T-helper 2 cell treated with Interferon-gamma antibody and Interleukin-4, amounts not matched to agents 5 μg/mL and 100 μg/mL, for 36 hours (primary cell): ENCODE measurements at places on chromosomes 7 and 10.

DNA sequence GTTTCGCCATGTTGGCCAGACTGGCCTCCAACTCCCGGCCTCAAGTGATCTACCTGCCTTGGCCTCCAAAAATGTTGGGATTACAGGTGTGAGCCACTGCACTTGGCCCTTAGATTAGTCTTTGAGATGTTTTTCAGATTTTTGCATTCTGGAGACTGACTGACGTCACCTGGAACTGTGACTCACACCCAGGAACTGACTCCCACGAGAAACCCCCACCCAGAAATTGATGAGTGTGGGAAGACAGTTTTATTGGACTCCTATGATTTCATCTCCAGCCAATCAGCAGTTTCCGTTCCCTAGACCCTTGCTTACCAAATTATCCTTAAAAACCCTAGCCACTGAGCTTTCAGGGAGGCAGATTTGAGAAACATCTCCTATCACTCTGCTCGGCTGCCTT, 867.3 kb downstream of the TYW1 start:
- H3K4me3 ChIP-seq: no peak overlapping the region
- no peaks in the 10 kb centered on the region for H3K27me3 ChIP-seq
- no peaks in the 10 kb centered on the region for H3K4me1 ChIP-seq
- no peaks in the 10 kb centered on the region for H3K36me3 ChIP-seq

DNA sequence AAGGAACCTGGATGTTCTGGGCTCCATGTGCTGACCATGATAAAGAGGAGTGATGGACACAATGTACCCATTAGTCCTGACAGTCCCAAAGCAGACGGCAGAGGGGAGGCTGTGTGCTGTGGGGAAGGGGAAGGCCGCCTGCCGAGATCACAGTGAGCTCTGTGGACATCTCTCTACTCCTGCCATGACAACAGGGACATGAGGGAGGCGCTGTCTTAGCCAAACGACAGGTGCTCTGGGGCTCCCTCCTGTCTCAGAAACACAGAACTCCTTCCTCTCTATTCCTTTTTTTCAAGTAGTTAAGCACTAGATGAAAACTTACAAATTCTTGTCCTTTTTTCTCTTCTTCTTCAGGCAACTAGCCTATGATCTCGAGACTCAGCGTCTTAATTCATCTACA, 113.1 kb downstream of the RNF32 start:
- no peaks in the 10 kb centered on the region for H3K27me3 ChIP-seq
- no peak overlapping the region for H3K4me3 ChIP-seq
- H3K4me1 ChIP-seq: peaks cover 18% of the 10 kb centered on the region
- peaks cover 40% of the 10 kb centered on the region for H3K36me3 ChIP-seq
- DNase-seq: no peak

DNA sequence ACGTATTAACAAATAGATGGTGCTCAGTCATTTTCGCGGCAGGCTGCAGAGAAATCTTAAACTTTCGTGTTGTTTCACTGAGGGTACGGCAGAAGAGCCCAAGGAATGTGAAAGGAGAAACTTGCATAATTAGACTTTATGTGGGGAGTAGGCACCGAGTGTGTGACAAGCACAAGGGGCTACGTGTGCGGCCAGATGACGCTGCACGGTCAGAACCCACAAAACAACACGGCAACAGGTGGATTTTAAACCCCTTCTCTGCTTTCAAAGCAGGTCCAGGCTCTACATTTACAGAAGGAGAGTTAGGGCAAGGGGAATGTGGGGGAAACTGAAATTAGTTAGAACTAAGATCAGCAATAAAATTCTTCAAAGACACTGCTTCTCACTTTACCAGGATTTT, 392 bp upstream of the UCN3 start:
- no peak overlapping the region for H3K4me3 ChIP-seq
- H3K36me3 ChIP-seq: no peaks in the 10 kb centered on the region
- H3K4me1 ChIP-seq: no peaks in the 10 kb centered on the region
- no peak overlapping the region for H3K27ac ChIP-seq
- no peak for DNase-seq

DNA sequence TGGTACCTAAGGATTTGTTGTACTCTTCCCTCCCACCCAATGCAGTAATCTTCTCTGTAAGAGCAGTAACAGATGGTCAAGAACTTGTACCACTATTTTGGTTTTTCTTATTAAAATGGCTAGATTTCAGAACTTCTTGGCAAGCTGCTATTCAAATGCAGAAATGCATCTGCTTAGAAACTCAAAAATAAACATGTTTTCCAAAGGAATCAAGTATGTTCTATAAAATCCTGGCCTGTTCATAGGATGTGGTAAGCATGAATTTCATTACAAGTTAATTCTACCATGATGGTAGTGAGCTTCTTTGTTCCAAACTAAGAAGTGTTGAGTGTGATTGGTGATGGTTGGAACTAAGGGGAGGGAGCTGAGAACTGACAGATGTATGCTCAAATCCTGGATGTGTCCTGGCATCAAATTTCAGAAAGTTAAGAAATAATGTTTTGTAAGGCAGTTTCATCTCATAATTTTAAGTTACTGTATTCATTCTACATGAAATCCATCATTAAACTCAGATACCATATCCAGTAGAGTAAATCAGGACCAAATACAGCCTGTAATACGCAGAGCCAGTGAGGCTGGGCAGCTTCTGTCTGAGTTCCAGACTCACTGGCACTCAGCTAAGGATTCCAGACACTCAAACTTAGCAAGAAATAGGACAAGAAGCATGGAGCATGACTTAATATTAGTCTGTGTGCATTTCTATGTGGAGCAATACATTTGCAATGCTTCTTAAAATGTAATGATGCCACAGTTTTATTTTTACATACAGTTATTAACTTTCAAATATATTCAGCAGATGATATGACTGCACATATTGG, 119.6 kb downstream of the TES start:
- peaks cover 12% of the 10 kb centered on the region for H3K27me3 ChIP-seq
- no peak for DNase-seq
- no peak overlapping the region for H3K27ac ChIP-seq
- H3K4me3 ChIP-seq: no peak overlapping the region
- no peaks in the 10 kb centered on the region for H3K36me3 ChIP-seq
- H3K4me1 ChIP-seq: no peaks in the 10 kb centered on the region

DNA sequence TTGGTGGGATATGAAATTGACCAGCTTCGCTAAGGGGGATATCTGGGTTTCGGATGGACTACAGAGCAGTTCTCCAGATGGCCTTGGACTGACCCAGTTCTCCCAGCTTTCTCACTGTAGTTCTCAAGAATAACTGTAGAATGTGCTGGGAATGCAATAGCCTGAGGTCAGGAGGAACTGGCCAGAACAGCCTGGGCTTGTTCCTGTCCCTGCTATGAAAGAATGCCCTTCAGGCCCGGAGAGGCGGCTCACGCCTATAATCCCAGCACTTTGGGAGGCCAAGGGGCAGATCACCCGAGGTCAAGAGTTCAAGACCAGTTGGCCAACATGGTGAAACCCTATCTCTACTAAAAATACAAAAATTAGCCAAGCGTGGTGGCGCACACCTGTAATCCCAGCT, 12.3 kb upstream of the TSPAN14 start:
- no peak overlapping the region for H3K27ac ChIP-seq
- H3K27me3 ChIP-seq: peaks cover 18% of the 10 kb centered on the region
- peaks cover 23% of the 10 kb centered on the region for H3K4me1 ChIP-seq
- H3K36me3 ChIP-seq: no peaks in the 10 kb centered on the region
- H3K4me3 ChIP-seq: no peak overlapping the region

- H3K36me3 ChIP-seq: no peaks in the 10 kb centered on the region
- H3K27me3 ChIP-seq: no peaks in the 10 kb centered on the region
- no peaks in the 10 kb centered on the region for H3K4me1 ChIP-seq
Measured at GRCh38 chr10:131269776-131270460, 41.6 kb downstream of the TCERG1L start.

DNA sequence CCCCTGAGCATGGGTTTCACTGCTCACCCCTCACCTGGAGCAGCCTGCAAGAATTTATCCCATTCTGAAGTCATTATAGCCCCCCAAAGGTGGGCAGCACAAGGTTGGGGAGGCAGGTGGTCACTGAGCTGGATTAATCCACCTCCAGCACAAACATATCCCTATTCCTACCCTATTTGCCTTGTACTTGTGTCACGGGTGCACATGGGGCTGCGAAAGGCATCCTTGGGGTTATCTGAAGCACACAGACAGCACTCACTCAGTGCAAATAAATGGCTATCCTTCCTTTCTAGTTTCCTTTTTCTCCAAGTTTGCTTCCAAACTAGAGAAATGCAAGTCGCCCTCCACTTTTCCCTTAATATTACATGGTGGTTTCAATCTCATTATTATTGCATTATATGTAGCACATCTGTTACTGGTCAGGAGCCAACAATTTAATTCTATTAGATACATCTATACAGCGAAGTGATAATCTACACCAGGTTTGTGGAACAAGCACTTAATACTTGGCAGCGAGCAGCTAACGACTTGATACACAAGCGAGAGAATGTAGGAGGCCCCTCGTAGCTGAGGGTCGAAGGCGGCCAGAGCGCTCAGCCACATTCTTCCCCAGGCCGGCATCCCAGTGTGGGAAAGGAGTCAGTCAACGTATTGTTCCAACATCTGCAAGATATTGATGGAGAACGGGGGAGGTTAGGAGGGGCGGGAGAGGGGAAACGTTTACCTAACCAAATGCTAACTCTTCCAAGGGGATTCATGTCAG, 121.3 kb upstream of the HABP2 start:
- DNase-seq: no peak
- no peaks in the 10 kb centered on the region for H3K4me1 ChIP-seq
- H3K27ac ChIP-seq: no peak overlapping the region
- H3K27me3 ChIP-seq: no peaks in the 10 kb centered on the region
- no peak overlapping the region for H3K4me3 ChIP-seq

DNA sequence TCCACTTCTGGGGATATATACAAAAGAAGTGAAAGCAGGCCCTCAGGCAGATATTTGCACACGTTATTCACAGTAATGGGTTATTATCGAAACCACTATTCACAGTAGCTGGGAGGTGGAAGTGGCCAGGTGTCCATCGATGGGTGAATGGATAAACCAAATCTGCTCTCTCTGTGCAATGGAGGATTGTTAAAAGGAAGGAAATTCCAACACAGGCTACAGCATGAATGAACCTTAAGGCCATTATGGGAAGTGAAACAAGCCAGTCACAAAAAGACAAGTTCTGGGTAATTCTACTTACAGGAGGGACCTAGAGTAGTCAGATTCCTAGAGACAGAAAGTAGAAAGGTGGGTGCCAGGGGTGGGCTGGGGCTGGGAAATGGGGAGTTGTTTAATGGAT, 48.5 kb upstream of the BHLHA15 start:
- H3K4me3 ChIP-seq: no peak overlapping the region
- no peaks in the 10 kb centered on the region for H3K4me1 ChIP-seq
- H3K27ac ChIP-seq: no peak overlapping the region
- DNase-seq: no peak
- H3K36me3 ChIP-seq: peaks cover 4% of the 10 kb centered on the region

- no peak for DNase-seq
- no peaks in the 10 kb centered on the region for H3K4me1 ChIP-seq
- no peak overlapping the region for H3K27ac ChIP-seq
- H3K4me3 ChIP-seq: no peak overlapping the region
- H3K36me3 ChIP-seq: no peaks in the 10 kb centered on the region
Measured at GRCh38 chr7:11593322-11593721, 238.7 kb downstream of the THSD7A start.

DNA sequence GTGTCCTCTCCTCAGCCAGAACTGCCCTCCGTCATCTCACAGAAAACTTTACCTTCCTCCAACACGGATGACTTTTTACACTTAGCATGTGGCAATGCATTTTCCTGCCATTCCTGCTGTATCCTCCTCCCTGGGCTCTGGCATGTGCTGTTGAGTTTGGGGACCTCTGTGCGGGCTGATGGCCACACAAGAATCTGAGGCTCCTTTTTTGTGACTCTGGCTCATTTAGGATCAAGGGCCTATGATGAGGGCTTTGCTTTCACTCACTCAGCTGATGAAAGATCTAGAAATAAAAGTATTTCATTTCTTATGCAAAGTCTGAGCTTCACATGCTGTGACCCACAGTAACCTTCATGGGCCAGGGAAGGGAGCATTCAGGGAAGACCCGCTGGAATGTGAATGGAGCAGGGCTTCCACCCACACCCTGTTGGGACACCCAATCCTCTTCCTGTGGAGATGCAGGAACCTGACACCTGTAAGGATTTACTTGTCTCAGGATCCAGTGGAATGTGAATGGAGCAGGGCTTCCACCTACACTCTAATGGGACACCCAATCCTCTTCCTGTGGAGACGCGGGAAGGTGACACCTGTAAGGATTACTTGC, 500.3 kb upstream of the MKI67 start:
- H3K27me3 ChIP-seq: no peaks in the 10 kb centered on the region
- no peaks in the 10 kb centered on the region for H3K36me3 ChIP-seq
- DNase-seq: no peak
- H3K4me3 ChIP-seq: no peak overlapping the region
- H3K27ac ChIP-seq: no peak overlapping the region

DNA sequence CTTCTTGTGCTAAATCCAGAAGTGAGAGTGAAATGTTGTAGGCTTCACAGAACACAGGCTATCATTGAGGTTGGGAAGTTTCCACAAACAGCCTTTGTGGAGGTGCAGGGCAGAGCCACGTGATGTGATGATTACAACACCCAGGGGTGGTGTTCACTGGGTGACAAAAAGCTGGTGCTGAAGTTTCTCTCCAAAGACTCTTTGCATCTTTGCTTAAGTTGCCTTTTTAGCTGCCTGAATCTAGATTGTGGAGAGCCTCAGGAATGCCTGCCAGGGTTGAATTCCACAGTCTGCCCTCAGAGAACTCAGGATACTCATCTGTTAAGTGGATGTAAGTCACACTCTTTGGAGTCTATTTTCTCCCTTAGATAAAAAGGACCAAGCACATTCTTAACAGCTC, 56.3 kb downstream of the PLXNA4 start:
- no peaks in the 10 kb centered on the region for H3K36me3 ChIP-seq
- peaks cover 6% of the 10 kb centered on the region for H3K27me3 ChIP-seq
- no peak overlapping the region for H3K27ac ChIP-seq

GRCh38 chr7:66257481-66257880, 52.3 kb downstream of the TPST1 start:
- no peak overlapping the region for H3K4me3 ChIP-seq
- H3K4me1 ChIP-seq: no peaks in the 10 kb centered on the region
- H3K27ac ChIP-seq: no peak overlapping the region
- DNase-seq: no peak
- H3K36me3 ChIP-seq: no peaks in the 10 kb centered on the region

- H3K27me3 ChIP-seq: no peaks in the 10 kb centered on the region
- no peaks in the 10 kb centered on the region for H3K36me3 ChIP-seq
- no peak overlapping the region for H3K27ac ChIP-seq
- no peak for DNase-seq
Measured at GRCh38 chr7:52940481-52940880, 95.0 kb upstream of the POM121L12 start.

DNA sequence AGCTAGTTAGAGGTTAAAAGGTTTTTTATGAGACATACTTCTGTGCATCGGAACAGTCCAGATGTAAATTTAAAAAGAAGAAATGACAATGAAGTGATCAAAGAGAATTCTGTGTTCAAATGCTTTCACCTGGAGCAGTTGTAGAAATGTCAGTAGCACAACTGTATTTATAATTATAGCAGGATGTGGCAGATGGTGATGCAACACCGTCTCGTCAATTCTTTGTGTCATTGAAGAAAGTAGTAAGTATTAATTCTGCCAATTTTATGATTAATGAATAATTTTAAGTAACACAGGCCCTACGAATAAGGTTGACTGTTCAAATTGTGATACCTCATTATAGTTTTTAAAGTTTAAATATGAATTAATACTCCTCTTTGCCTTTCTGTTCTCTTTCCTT, 171.1 kb downstream of the ADK start:
- H3K27me3 ChIP-seq: no peaks in the 10 kb centered on the region
- peaks cover 26% of the 10 kb centered on the region for H3K36me3 ChIP-seq
- no peak overlapping the region for H3K4me3 ChIP-seq
- H3K4me1 ChIP-seq: peaks cover 2% of the 10 kb centered on the region
- DNase-seq: no peak
